ENCODE measurements at places on chromosomes 6 and 20.

GRCh38 chr6:166422201-166422940 lies 39.6 kb upstream of the MPC1 start:
- no peak for DNase-seq

DNA sequence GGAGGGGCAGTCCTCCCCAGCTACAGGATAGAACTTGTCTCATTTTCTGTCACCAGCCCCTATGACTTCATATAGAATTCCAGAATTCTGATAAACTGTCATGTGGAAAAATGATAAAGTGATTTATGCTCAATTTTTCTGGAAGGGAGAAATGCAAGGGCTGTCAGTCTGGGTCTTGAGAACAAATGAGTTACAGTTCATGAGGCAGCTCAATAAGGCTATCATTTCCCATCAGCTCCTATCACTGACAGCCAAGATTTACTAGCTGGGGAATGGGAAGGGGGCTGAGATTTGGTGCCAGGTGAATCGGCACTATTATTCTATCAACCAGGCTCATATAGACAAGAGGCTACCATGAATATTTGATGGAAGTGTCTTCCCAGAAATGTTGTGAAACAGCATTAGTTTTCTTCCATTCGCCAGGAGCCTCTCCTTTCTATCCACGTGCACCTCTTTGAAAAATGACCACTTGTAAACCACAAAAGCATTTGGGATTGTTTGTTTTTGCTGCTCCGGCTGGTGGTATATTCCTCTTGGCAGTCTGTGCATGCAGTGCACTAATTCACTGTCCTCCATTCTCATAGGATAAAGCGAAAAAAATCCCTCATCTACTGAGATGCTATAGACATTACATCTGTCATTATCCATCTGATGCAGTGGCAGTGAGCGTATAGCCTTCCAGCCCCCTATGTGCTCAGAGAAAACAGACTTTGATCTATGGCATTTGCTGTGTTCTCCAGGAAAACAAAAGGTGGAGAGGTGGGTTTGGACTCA lies 528.7 kb upstream of the RNF217 start:
- no peak for DNase-seq

- no peak for DNase-seq
Observed at GRCh38 chr20:433300-433975, 25.3 kb downstream of the RBCK1 start.

DNA sequence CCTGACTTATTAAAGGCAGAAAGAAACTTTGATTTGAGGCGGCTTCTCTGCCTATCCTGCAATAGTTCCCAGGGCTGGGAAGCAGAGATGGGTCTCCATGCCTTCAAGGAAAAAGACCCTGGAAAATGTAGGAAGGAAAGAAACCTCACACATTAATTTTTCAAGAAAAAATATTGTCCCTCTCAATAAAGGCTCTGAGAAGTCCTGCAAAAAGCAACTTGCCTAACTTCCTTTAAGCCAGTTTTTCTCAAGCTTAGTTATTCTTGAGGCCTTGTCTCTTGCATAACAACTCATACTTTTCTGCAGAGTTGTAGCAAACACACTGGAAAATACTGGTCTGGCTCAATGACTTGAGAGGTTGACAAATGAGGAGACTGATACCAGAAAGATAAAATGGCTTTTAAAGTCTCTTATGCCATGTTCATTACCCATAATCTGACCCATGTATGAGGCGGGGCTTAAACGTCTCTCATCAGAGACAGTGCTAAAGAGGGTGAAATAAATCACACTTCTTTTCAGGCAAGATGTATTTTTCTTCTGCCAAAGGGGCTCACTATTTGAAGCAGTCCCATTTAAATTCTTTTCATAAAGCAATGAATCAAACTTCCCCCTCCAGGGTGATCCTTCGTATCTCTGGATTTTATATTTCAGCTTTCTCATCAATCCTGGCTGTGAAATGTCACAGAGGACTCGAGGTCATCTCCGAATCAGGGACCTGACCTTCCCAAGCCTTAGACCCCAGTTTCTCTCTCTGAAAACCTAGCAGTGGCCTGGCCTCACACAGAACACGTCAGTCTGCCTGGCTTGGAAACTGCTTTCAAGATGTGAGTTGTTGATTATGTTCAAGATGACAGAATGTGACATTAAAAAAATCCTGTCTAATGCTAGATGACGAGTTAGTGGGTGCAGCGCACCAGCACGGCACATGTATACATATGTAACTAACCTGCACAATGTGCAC lies 82.3 kb upstream of the KCNG1 start:
- DNase-seq = no peak

DNA sequence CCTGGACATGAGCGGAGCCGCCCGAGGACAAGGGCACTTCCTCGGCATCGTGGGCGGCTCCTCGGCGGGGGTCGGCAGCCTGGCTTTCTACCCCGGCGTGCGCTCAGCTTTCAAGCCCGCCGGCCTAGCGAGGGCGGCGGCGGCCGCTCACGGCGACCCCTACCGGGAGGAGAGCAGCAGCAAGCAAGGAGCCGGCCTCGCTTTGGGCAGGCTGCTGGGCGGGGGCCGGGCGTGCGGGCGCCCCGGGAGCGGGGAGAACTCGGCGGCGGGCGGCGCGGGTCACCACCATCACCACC lies 6.7 kb downstream of the PRDM13 start:
- DNase-seq = no peak

- DNase-seq = no peak
Observed at GRCh38 chr6:24920136-24920535, 15.6 kb downstream of the RIPOR2 start.
